A549 (cell line): ENCODE measurements at places on chromosomes 12 and 14. TPM values are rescaled to one million over a fixed set of nuclear protein-coding genes. Genes with fewer than 3 reads are reported as not detected.

DNA sequence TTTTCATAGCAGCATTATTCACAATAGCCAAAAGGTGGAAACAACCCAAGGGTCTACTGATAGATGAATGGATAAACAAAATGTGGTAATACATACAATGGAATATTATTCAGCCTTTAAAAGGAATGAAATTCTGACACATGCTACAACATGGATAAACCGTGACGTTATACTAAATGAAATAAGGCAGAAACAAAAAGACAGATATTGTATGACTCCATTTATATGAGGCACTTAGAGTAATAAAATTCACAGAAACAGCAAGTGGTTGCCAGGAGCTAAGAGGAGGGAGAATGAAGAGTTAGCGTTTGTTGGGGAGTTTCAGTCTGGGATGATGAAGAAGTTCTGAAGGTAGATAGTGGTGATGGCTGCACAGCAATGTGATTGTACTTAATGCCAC is 76.6 kb downstream of the DCAF5 start:
- no peak for DNase-seq

The CCDC177 gene
- polyA plus RNA-seq, result not detected in 3 replicates

DNA sequence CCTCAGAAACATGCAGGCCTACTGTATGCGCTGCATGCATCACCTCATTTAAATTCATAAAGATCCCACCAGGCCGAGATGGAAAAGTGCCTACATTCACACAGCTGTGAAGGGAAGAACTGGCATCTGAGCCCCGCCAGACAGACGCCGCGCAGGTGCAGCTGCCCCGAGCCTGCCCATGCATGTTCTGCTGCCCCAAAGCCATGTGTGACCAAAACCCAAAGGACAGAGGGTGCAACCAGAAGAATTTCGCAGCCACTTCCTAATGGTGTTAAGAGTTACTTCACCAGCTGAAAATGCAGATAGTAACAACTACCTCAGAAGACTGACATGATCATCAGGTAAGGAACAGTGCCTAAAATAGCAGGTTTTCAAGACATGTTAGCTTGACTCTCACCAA is 13.5 kb upstream of the KRT8 start:
- no peak for DNase-seq

DNA sequence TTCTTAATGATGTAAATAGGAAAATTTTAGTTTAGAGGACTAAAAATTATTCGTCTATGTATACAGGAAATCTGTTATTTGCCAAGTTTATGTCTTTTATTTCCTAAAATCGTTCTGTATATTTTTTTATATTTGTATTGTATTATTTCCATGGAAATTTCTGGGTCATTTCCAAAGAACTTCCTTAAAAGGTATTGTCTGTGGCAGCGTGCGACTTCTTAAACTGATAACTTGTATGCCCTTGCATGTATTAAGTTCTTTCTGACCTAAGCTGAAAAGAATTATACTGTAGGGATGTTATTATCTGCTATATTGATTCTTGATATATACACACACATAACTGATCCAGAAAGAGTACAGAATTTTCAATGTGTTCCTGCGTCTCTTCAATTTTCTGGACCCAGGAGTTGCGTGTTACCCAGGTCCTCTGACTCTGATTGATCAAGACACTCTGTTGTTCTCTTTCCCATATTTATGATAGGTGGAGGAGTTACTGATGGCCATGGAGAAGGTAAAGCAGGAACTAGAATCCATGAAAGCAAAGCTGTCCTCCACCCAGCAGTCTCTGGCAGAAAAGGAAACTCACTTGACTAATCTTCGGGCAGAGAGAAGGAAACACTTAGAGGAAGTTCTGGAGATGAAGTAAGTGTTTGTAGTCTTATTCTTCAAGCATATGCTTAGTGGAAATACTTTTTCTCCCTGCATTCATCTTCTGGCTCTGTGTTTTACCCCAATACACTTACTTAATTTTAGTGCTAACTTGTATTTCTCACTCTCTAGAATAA is 298.5 kb downstream of the ERC1 start:
- no peak for DNase-seq

The TSPAN8 gene
- not detected in 3 replicates for polyA plus RNA-seq

DNA sequence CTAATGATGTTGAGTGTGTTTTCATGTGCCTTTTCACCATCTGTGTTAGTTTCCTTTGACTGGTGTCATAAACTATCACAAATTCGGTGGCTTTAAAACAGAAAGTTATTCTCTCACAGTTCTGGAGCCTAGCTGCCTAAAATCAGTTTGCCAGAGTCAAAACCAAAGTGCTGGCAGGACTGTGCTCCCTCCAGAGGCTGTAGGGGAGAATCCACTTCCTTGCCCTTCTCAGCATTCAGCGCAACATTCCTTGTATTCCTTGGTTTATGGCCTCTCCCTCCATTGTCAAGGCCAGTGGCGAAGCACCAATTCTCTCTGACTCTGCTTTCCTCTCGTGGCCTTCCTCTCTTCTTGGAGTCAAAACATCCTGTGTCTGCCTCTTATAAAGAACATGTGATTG is 174.2 kb upstream of the PDE3A start:
- DNase-seq, result peak; percentile 48

The AQP6 gene
- polyA plus RNA-seq, result 0.04 to 0.21 TPM in 2 of 3 replicates, not detected in the other

DNA sequence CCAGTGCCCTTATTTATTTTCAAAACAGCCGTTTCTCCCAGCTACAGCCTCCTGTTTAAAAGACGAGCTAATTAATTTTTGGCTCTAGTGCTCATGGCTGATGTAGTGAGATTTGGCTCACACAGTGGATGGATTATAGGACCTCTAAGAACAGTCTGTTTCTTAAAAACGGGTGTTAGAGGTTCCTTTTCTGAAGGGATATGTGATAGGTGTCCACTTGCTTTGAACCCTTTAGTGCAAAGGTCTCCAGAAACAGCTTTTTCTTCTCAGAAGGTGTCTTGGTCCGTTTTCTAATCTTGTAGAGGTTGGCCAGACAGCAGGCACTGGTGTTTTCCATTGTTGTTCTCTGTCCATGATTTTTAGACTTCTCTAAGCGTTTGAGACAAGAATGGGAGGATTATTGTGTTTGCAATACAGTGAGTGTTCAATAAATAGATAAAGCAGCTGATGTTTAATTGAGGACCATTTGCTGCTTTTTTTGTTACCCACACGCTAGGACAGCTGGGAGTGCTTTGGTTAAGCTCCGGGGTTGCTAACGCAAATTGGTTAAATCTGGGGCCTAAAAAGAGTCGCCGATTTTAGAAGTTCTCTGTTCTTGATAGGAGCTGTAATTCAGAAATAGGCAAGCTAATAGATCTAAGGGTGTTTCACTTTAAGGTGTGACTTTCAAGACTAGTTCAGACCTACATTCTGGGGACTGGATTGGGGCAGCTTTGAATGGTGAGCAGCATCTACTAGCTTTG is 1.0 kb downstream of the BORCS5 start:
- no peak for DNase-seq

- no peak for DNase-seq
Observed at GRCh38 chr12:61916831-61917230, 343.4 kb upstream of the USP15 start.

- DNase-seq, result no peak
Observed at GRCh38 chr12:4082809-4083403, 190.7 kb upstream of the CCND2 start.

DNA sequence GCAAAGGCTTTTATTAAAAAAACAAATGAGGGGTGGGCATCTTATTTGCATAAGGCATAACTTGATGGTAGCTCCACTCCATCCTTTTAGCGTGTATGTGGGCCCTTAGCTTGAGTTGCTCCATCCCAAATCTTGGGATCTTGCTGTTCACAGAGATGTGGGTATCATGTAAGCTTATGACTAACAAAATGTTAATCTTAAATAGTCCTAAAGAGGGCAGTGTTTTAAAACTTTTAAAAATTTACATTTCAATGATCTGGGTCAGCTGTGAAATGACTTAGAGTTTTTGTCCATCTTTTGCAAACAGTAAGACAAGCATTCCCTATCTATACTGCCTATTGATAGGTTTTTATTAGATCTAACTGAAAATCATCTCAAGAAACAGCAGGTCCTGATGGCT is 86.0 kb downstream of the SLCO1A2 start:
- peak; percentile 11 for DNase-seq

DNA sequence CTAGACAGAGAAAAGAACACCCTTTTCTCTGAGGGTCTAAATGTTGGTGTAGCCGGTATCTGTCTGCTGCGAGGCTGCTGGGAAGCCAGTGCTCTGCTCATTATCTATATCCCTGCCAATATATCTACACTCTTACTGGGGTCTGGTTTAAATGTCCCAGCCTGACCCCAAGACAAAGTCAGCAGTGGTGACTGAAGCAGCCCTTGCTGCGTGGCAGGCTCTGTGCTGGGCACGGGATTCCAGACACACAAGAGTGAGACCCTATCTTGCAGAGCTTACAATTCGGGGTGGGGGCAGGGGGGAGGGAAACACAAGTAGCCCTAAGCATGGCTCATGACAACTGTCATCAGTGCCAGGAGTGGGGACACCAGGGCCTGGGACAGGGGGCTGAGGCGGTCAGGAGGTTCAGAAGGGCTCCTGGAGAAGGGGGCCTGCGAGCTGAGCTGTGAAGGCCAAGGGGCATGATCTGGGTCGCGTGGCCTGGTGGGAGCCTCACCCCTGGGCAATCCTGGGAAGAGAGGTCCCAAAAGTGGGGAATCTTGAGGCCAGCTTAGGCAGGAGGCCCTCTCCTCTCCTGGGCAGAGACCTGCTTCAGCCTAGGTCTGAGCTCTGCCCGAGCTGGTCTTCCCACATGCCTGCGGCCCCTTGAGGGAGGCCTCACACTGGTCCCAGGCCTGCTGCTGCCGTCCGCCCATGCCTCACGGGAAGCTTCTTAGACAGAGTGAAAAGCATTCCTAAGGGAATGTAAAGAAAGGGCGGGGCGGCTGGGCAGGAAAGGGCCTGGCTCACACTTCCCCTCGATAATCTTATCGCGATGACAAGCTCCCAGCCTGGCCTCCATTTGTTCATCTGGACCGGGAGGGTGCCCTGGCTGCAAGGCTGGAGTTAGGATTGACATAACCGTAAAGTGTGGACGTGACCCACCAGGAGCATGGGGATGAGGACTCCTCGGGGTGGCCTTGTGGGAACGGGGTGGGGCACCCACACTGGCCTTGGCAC is 7.3 kb upstream of the RCOR1 start:
- no peak for DNase-seq

GRCh38 chr12:98359856-98360255 is 155.5 kb upstream of the TMPO start:
- no peak for DNase-seq

GRCh38 chr14:45906257-45906656 is 653.3 kb upstream of the MIS18BP1 start:
- no peak for DNase-seq
